ENCODE measurements at places on chromosomes 1 and 21.
A peak's percentile ranks its signal among the peaks of the same experiment; 100 is the strongest.

- H3K27ac ChIP-seq: no peak overlapping the region
- H3K4me3 ChIP-seq: no peak overlapping the region
- H3K4me1 ChIP-seq: peaks cover 22% of the 10 kb centered on the region
- no peaks in the 10 kb centered on the region for H3K27me3 ChIP-seq
Measured at GRCh38 chr1:6771441-6771769, 13.8 kb upstream of the CAMTA1 start.

DNA sequence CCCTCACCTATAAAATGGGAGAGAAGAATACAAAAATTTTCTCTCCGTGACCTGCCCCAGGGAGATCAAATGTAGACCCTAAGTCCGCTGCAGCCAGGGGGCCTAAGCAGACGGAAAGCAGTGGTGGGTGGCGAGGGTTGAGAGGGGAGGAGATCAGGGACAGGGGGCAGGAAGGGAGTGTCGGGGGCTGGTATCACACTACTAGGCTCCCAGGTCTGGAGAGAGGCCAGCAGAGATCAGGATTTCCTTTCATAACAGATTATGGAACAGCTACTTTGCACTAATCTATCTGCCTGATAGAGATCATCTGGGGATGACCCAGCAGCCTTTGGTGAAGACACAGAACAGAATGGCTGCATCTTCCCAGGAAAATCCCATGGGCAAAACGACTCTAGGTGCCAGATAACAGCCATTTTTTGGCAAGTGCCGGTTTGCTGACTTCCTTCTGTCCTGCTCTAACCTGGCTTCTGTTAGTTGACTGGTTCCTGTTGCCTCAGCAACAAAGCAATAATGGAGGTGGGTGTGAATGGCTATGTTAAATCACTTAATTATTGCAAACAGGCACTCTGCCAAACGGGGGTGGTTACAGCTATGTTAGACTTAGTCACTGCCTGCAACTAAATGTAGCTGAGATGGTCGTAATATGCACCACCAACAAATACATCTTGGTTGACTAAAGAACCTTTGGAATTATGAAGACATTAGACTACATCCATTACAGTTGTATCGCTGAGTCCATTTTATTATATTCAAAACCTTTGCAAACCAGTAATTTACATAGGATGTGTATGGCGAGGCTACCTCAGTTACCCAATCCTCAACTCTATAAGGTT lies 30.0 kb upstream of the EPS8L3 start:
- no peak for DNase-seq
- peaks cover 43% of the 10 kb centered on the region for H3K4me1 ChIP-seq
- no peaks in the 10 kb centered on the region for H3K36me3 ChIP-seq
- H3K27ac ChIP-seq: no peak overlapping the region
- no peak overlapping the region for H3K4me3 ChIP-seq

GRCh38 chr1:29732453-29732852 lies 496.1 kb downstream of the PTPRU start:
- H3K36me3 ChIP-seq: no peaks in the 10 kb centered on the region
- H3K27me3 ChIP-seq: no peaks in the 10 kb centered on the region
- H3K4me3 ChIP-seq: no peak overlapping the region
- H3K4me1 ChIP-seq: no peaks in the 10 kb centered on the region

GRCh38 chr1:170857955-170858354 lies 77.4 kb upstream of the MROH9 start:
- no peaks in the 10 kb centered on the region for H3K27me3 ChIP-seq
- H3K27ac ChIP-seq: no peak overlapping the region
- no peak for DNase-seq
- H3K4me1 ChIP-seq: no peaks in the 10 kb centered on the region

- H3K4me1 ChIP-seq: peaks cover 18% of the 10 kb centered on the region
- DNase-seq: no peak
- H3K4me3 ChIP-seq: no peak overlapping the region
- H3K27ac ChIP-seq: no peak overlapping the region
- no peaks in the 10 kb centered on the region for H3K27me3 ChIP-seq
Measured at GRCh38 chr1:84847253-84848250, 45.5 kb downstream of the LPAR3 start.

- H3K4me3 ChIP-seq: no peak overlapping the region
- H3K27ac ChIP-seq: no peak overlapping the region
- no peaks in the 10 kb centered on the region for H3K27me3 ChIP-seq
- no peaks in the 10 kb centered on the region for H3K36me3 ChIP-seq
- DNase-seq: no peak
- peaks cover 56% of the 10 kb centered on the region for H3K4me1 ChIP-seq
Measured at GRCh38 chr1:51693419-51694155, 76.7 kb downstream of the OSBPL9 start.

DNA sequence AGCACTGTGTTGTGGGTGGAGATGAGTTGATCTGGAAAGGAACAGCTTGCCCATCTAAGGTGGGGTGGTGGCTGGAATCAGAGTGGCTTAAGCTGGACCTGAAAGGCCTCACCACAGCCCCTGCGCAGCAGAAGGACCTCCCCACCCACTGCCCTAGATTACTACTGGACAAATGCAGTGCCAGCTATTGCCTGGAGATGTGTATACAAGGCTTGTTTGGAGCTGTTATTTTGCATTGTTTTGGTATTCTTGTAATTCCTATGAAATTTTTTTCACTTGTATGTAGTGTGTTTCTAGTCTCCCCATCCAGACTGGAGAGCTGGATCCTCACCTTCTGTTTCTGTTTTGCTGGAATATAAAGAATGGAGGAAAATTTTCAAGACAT lies 1.3 kb upstream of the SLC30A1 start:
- peaks cover 41% of the 10 kb centered on the region for H3K4me1 ChIP-seq
- H3K36me3 ChIP-seq: no peaks in the 10 kb centered on the region
- no peak for DNase-seq
- no peaks in the 10 kb centered on the region for H3K27me3 ChIP-seq
- peak overlapping the region; percentile 84 for H3K27ac ChIP-seq
